SHP77 treated with DMSO at 0.1 percent for 48 hours (cell line): ENCODE measurements at places on chromosomes 6 and 20.

GRCh38 chr6:122799916-122800686 is 11.0 kb downstream of the SMPDL3A start:
- DNase-seq = no peak

- no peak for DNase-seq
Measured at GRCh38 chr6:163250116-163250515, 164.4 kb upstream of the QKI start.

GRCh38 chr6:80325742-80326141 is 219.3 kb downstream of the BCKDHB start:
- no peak for DNase-seq

GRCh38 chr6:100665041-100665380 is 200.3 kb upstream of the SIM1 start:
- DNase-seq = no peak

DNA sequence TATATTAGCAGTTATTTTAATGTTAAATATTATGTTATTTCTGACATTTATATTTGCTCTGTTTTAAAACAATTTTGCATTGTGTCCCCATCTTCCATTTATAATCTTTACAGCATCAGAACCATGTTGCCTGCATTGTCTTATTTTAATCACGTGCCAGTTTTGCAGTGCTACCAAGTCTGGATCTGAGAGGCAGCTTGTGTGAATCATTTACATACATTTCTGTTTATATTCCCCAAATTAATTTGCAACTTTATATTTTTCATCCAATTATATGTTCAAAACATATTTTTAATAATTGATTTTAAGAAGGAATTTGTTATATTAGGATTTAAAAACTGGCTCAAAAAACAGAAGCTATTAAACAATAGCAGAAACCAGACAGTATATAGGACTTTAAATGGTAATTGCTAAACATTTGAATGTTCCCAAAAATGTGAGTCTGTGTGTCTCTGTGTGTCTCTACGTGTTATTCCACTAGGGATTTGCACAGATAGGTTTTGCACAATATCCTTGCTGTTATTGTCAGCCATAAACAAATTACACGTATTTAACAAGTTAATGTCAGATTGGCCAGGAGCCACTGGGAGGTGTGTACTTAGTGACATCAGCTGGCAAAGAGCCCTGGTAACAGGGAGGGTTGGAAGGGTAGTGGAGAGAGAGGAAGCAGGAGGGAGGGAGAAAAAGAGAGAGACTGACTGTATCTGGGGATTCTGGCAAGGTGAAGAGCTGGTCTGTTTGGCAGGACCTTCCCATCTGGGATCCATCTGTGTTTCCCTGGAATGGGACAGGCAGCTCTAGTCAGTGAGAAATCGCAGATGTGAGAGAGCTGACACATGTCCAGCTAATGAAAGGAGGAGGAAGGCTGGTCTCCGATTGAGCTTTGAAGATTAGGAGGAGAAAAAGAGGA is 72.1 kb downstream of the CBFA2T2 start:
- peak; percentile 93 for DNase-seq

GRCh38 chr6:137272403-137272802 is 53.2 kb upstream of the IFNGR1 start:
- DNase-seq = no peak

- DNase-seq = no peak
Measured at GRCh38 chr6:142860498-142860897, 84.5 kb downstream of the HIVEP2 start.

- no peak for DNase-seq
Measured at GRCh38 chr6:12570461-12571030, 146.0 kb upstream of the PHACTR1 start.

DNA sequence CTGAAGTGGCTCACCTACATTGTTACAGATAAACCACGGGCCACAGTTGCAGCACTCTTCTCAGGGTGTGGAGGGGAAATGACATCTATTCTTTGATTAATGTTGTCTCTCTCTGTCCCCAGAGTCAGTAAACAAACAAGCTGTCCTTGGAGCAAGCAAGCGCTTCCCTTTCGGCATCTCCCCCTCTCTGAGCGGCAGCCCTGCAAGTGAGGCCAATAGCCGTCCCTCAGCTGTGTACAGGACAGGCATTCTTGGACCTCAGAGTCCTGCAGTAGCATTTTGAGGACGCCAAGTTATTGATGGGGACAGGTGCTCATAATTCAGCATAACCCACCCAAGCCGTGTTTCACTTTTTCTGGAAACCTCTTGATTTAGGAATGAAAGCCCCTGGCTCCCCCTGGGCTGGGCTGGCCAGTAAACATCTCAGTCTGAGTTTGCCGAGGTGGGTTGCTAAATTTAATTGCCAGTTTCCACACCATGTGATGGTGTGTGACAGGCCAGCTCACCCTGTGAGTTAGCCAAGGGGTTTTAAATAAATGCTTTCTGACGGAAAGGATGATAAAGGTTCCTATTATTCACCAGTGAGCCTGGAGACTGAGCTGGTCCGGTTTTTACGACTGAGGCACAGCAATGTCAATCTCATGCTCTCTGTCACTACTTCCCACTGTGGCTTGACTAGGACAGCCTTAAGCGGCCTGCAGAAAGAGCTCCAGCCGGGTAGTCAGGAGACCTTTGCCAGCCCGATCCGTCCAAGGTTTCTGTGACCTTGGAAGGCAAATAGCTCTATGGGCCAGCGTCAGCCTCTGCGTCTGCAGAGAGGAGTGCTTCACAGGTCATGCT is 214.8 kb upstream of the RREB1 start:
- no peak for DNase-seq

GRCh38 chr6:81051952-81052351 is 700.5 kb downstream of the TENT5A start:
- DNase-seq = no peak

- no peak for DNase-seq
Measured at GRCh38 chr20:50559856-50560638, 49.9 kb downstream of the PTPN1 start.

DNA sequence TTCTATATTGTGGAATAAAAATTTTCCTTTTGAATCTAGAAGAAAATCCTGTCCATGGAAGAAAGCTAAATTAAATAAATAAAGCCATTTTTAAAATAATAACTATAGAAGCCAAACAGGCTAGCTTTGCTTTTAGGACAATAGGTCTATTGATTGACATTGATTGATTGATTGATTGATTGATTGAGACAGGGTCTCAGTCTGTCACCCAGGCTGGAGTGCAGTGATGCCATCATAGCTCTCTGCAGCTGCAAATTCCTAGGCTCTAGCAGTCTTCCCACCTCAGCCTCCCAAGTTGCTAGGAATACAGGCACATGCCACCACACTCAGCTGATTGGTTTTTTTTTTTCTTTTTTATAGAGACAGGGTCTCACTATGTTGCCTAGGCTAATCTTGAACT is 97.9 kb downstream of the COL12A1 start:
- no peak for DNase-seq

- no peak for DNase-seq
Measured at GRCh38 chr20:4812216-4812615, 90.5 kb downstream of the PRND start.

DNA sequence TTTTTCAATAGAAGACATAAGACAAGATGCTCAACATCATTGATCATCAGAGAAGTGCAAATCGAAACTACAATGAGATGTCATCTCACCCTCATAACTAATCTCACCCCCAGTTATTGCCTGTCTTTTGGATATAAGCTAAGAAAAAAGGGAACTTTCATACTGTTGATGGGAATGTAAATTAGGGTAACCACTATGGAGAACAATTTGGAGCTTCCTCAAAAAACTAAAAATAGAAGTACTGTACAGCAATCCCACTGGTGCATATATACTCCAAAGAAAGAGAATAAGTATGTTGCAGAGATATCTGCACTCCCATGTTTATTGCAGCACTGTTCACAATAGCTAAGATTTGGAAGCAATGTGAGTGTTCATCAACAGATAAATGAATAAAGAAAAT is 26.4 kb upstream of the PHF3 start:
- no peak for DNase-seq

DNA sequence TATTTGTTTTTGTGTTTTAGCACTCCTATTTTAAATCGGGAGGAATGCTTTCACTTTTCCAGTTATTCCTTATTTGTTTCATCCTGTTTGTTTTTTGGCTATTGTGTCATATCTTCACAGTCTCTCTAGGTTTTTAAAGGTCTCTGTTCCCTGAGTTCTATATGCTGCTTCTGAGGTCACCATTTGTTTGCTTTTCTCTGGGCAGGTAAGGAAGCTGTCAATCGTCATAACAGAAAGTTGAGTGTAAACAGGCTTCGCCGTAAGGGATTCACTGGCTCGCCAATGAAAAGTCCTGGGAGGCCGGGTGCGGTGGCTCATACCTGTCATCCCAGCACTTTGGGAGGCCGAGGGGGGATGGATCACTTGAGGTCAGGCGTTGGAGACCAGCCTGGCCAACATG is 48.7 kb upstream of the RPS6KA2 start:
- no peak for DNase-seq

GRCh38 chr20:1122388-1123315 is 4.2 kb downstream of the PSMF1 start:
- peak; percentile 15 for DNase-seq

DNA sequence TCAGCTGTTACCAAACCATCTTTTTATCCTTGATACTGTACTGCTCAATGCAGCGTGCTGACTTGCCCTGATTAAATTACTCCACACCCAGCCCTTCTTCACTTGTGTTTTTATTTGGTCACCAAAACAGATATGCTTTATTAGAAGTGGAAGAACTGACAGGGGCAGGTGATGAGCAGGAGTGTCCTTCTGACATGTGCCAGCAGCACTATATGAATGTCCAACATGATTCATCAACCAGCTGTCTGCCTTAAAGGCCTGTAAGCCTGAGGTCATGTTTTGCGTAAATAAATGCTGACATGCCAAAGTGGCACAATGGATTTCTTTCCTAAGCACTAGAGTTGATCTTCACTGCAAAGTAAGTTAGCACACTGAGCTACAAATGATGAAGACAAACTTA is 15.4 kb downstream of the POPDC3 start:
- DNase-seq = peak; percentile 25

DNA sequence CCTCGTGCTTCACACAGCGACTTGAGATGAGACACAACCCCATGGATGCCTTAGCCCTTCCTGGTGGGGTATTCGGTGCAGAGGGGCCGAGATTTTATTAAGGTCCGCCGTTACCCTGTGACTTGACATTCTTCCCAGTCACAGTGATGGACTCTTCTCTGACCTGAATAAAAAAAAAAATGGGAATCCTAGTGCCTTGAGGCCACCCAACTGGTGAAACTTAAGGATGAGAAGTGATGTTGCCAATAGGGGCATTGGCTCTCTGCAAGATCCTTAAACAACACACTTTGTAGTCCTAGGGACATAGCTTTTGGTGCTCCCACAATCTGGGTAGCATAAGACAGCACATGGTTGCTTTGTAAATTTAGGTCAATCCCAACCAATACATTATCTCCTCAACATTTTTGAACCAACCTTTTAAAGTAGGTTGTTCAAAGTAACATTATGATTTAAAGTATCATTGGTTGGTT is 814 bp upstream of the ADNP start:
- DNase-seq = no peak

- DNase-seq = no peak
Measured at GRCh38 chr6:74853991-74854390, 351.9 kb downstream of the COL12A1 start.

DNA sequence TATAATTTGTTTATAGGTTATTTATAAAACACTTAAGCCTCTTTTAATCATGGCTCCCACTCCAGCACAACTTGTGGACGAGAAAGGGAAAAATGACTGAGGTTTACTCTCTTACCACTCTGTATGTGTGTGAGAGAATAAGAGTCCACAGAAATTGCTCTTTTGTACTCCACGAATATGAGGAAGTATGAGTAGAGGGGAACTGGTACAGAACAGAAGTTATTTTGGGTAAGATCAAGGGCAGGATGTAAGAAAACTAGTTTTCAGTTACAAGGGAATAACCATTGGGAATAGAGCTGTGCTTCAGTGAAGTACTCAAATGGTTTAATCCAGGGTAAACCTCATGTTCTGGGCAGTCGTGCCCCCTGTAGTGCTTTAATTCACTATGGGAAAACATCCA is 72.6 kb downstream of the REV3L start:
- no peak for DNase-seq
